Stimulated activated CD4-positive, alpha-beta T cell treated with anti-CD3 and anti-CD28 coated beads, Interleukin-4, amount 100 ng/mL, for 48 hours (primary cell): ENCODE measurements at places on chromosomes 6 and 20.

DNA sequence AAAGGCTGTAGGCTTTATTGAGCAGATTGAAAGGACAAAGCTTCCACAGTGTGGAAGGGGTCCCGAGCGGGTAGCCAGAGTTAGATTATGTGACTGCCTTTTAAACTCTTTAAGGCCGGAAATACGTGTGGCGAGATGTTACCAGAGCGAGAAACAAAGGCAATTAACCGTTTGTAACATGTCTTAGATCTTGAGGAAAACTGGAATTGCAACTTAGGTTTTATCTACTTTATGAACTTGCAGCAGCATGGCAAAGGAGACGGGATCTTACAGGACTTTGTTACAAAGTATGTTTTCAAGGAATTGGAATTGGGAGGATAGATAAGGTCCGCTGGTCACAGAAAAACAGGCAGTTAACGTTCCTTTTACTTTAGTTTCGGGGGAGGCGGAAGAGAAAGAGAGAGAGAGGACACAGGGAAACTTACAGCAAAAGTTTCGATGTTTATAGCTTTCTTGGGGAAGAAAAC lies 594.7 kb upstream of the ADGRB3 start:
- no peak for DNase-seq

DNA sequence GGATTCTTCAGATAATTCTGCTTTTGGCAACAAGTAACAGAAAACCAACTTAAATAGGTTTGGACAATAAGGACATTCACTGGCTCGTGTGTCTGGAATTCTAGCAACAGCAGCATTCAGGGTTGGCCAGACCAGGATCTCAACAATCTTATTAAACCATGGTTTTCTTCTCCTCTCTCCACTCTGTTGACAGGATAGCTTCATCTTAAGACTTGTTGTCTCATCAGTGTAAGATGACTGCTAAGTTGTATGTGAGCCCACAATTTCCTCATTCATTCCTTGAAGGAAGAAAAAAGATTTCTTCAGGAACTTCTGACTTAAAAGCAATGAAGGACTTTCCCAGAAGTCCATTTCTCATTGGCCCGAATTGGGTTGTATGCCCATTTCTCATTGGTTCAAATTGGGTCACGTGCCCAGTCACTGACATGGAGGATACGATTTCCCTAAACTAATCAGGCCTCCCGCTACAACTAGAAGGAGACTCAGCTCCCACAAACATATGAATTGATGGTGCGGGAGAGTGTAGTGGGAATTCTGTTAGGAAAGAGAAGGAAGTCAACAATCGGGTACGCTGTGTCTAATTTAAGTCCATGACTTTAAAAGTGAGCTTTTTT lies 83.7 kb downstream of the SLC22A3 start:
- DNase-seq: no peak

GRCh38 chr20:19510611-19511010 lies 247.4 kb upstream of the RIN2 start:
- DNase-seq: no peak

DNA sequence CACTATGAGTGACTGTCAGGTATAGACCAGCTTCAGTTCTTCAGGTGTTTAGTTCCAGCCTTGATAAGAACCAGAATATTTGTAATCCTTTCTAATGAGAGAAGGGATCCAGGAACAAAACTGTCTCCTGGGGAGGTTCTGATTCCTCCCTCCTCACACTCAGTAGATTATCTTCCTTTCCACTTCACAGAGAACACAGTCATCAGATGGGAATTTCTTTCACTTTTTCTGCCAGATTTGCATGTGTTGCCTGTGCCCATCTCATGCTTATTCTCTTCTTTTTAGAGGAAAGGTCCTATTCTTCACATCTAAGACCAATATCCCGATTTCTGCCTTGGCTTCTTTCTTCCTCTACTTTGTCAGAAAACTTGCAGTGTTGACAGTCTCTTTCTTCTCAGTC lies 50.8 kb downstream of the CD109 start:
- no peak for DNase-seq

DNA sequence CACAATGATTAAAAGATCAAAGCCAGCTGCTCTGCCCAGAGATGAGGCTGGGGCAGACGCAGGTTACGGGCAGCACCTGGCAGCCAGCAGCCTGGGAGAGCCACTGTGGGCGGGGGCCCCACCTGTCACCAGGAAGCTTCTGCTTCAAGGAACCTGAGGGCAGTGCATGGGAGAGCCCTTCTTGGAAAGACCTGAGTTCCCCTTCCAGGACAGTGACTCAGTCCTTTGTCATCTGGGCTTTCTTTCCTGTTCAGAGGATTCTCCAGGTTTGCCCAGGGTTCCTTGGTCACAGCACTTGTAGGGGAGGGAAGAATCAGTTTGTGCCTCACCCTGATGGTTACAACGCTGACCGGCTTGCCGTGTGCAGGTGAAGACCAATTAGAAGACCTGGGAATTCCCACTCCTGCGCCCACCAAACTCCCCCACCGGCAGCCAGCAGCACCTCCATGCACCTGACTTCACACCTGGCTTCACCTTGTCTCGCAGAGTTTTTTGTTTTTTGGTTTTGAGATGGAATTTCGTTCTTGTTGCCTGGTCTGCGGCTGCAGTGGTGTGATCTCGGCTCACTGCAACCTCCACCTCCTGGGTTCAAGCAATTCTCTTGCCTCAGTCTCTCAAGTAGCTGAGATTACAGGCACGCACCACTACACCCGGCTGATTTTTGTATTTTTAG lies 2.0 kb downstream of the ZBP1 start:
- no peak for DNase-seq

- no peak for DNase-seq
These were observed 7.1 kb upstream of the TMEM181 start for GRCh38 chr6:158552796-158553138.

- DNase-seq: no peak
These were observed 2.4 kb upstream of the PYGB start for GRCh38 chr20:25245461-25245860.

- DNase-seq: no peak
These were observed 113.4 kb upstream of the AKIRIN2 start for GRCh38 chr6:87815449-87815848.

- DNase-seq: no peak
These were observed 50.0 kb upstream of the FOXO3 start for GRCh38 chr6:108510461-108511319.

DNA sequence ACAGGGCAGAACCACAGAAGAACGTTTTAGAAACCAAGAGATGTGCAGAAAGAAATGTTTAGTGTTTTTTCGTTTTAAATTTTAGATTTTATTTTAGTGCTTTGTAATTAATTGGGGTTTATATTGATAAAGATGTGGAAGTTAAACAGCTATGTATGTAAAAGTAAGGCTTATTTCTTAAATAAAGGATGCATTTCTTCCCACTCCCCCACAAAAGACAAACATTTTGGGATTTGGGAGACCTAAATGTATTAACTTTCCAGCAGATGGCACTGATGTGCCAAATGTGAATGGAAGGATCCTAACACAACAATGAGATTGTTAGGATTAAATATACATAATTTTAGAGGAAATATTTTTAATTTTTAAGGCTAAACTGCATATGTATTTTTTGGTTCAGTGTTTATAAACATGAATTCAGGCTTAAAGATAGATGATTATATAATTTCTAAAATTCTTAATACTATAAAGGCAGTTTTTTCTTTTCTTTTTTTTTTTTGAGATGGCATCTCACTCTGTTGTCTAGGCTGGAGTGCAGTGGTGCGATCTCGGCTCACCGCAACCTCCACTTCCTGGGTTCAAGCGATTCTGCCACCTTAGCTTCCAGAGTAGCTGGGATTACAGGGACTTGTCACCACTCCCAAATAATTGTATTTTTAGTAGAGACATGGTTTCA lies 12.0 kb downstream of the PFDN4 start:
- no peak for DNase-seq

- DNase-seq: no peak
These were observed 143.0 kb downstream of the FNDC1 start for GRCh38 chr6:159312206-159312605.

GRCh38 chr6:158232316-158233213 lies 64.4 kb downstream of the GTF2H5 start:
- peak; percentile 22 for DNase-seq

DNA sequence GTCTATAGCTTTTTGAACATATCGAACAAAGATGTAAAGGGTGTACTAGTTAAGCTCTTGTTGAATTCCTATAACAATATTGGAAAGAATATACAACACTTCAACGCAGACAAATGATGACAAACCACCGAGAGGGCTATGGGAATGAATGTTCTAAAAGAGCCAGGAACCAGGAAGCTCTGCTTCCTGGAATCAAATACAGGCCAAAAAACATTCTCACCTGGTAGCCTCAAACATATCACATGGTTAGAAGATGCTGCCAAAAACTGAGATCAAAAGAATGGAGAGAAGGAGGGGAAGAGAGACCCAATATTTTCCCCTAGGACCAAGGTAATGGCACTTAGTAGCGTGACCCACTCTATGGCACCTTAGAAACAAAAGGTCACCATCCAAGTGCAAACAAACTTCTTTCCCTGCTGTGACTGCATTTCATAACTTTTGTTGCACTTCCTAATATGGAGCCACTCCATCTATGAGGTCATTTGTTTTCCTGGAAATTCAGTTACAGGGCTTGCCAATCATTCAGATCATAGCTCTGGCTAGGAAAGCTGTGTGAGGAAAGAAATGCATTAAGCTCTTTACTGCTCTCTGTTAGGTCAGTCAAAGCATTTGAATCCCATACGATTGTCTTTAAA lies 199.2 kb upstream of the NT5E start:
- no peak for DNase-seq

DNA sequence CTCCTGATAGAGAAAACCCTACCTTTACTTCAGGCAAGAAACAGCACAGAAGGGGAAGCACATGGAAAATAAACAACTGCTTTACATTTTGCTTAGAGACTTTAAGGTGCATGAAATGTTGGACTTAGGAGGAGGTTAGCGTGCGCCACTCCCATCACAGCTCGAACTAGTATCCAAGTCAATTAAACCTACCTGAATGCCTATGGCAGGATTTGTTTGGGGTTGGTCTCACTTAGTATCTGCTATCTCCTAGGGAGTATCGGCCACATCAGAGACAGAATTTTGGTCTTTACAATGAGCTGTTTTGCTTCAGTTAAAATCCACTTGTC lies 12.0 kb downstream of the CYP24A1 start:
- DNase-seq: no peak

GRCh38 chr20:21557241-21558020 lies 43.6 kb upstream of the NKX2-2 start:
- DNase-seq: peak; percentile 21
